ENCODE measurements at places on chromosomes 7 and 10.

GRCh38 chr7:143050931-143051330, 1.2 kb upstream of the OR6V1 start:
- no peak for DNase-seq

DNA sequence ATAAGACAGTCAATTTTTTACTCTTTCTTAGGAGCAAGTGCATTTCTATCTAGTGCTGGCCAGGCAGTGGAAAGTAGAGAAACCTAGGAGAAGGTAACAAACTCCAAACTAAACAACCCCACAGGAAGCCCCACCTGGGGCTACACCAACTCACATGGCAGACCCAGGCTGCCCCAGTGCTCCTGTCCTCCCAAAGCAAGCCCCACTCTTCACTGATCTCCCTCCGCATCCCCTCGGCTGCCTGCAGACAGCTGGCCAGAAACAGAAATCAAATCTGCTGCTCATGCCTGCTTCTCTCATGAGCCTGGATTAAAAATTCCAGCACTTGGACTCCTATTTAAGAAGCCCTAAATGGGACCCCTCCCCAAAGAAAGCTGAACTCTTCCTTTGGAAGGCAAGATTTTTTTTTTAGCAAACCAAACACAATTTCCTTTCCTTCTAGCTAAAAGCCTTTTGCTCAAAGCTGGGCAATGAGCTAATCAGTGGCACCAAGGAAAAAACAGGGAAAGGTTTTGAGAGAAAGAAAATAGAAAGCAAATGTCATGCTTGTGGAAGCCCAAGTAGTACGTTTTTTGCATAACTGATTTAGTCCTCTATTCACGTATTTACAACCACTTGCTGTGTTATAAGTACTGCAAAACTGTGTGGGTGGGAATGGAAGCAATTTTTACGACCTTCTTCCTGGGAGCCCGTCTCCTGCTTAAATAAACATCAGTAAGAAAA, 10.8 kb downstream of the PDE1C start:
- DNase-seq, result no peak

DNA sequence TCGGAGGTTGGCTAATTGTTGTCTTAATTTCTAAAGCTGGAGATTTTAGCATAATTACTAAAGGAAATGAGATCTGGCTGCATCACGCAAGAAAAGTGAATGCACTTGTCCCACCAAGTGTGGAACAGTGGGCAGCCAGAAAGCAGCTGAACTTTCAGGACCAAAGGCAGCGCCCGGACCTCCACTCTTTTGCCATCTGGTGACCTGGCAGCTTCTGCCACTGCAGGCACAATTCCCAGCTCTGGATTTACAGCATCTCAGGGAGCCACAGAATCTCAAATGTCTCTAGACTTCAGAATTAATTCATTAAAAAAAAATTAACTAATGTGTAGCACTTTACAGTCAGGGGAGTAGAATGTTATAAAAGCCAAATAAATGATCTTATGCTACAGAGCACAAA, 14.7 kb upstream of the OGDHL start:
- DNase-seq, result no peak

GRCh38 chr10:5766189-5766588, 47.0 kb downstream of the GDI2 start:
- no peak for DNase-seq

DNA sequence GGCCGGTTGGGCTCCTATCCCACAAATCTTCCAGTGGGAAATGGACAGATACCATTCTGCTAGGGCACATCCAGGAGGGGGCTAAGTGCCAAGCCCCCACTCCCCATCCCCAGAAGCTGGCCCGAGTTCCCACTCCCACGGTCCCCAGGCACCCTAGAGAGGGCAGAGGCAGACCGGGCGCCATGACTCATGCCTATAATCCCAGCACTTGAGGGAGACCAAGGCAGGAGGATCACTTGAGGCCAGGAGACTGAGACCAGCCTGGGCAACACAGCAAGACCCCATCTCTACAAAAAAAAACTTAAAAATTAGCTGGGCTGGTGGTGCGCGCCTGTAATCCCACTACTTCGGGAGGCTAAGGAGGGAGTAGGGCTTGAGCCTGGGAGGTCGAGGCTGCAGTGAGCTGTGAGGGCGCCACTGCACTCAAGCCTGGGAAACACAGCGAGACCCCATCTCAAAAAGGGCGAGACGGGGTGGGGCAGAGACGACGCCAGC, 870 bp downstream of the GNA12 start:
- no peak for DNase-seq

GRCh38 chr10:111083222-111084095, 6.6 kb downstream of the ADRA2A start:
- DNase-seq, result no peak

Measured in GM13976 (cell line).